Fibroblast of skin of left quadriceps (primary cell): ENCODE measurements at places on chromosomes 6 and 20.
A peak's percentile ranks its signal among the peaks of the same experiment; 100 is the strongest.

GRCh38 chr6:113856625-113857555 is at the start of gene MARCKS:
Gene MARCKS, plus strand, starts transcription at chr6:113857345. Its CDS starts 401 bp downstream, at chr6:113857746.
- DNase-seq: peak; percentile 89

DNA sequence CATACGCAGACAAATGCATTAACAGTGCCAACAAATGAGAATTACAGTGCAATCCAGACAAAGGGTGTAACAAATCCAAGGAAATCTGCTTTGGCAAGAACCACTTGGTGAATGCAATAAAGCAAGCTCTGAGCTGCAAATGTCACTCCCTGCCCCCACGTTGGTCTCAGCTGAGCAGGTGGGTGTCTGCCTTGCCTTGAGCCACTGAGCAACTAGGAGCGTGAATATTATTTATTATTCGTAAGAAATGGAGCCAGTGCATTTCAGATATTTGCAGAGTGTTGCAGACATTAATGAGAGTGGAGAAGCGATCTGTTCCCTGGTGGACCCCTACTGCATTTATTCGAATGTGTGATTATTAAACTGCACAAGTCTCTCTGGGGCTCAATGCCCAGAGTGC is 36.6 kb upstream of the F13A1 start:
- no peak for DNase-seq

DNA sequence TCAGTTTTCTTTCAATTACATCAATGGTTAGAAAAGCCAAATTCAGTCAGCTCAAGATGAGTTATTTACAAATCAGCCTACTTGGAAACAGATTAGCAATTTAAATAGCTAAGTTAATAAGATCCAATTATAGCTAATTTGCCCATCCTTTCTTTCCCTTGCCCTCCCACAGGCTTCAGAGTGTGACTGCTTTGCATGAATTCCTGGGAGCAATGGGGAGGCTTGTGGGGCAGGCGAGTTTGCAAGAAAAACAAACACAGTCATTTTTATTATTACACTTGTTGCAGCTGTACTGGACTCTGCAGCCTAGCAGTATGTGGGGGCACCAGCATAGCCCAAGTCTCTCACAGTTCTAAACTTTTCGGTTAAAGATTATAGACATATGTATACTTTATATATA is 219.0 kb downstream of the NKAIN2 start:
- DNase-seq: no peak

DNA sequence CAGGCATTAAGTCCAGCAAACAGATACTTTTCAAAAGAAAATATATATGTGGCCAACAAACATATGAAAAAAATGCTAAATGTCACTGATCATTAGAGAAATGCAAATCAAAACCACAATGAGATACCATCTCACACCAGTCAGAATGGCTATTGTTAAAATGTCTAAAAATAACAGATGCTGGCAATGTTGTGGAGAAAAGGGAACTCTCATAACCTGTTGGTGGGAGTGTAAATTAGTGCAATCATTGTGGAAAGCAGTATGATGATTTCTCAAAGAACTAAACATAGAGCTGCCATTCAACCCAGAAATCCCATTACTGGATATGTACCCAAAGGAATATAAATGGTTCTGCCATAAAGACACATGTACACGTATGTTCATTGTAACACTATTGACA is 20.6 kb downstream of the KCNQ5 start:
- DNase-seq: no peak

DNA sequence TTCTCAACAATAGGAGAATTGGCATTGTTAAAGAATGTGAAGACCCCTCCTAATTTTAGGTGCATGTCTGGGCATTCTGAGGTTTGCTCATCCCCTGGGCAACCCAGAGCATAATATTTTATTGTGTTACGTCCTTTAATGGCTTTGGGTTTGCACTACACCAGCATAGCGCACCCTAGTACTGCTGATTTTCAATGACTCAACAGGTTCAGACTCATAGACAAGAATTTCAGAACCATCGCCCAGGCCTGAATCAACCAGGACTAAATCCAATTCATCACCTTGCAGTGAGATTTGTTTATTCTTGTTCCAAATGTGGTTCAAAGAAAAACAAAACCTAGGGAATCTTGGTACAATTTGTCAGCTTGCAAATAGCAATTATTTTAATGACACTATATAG is 137.8 kb upstream of the PHACTR1 start:
- DNase-seq: no peak

- no peak for DNase-seq
These were observed 124.9 kb downstream of the LAMA2 start for GRCh38 chr6:129007701-129008373.

- DNase-seq: no peak
These were observed 550.3 kb downstream of the QKI start for GRCh38 chr6:163964789-163965188.

- no peak for DNase-seq
These were observed 79.3 kb downstream of the TBC1D7 start for GRCh38 chr6:13248994-13249393.

- DNase-seq: no peak
These were observed 24.2 kb downstream of the LRRC1 start for GRCh38 chr6:53818858-53819609.

DNA sequence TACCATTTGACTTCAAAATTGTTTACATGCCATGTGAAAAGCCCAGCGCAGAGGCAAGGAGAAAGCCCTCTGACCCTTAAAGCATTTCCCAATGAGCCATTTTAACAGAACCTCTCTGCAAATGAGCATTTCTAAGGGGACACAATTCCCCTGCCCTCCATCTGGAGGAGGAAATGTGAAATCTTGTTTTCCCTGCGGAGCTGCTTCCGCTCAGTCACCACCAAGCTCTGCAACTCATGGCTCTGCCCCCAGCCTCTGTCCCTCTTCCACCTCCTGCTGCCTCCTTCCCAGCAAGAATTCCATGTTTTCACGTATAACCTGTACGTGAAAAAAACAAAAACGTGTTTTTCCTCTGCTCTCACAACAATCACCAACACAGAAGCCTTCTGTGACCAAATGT is 12.3 kb downstream of the RIN2 start:
- no peak for DNase-seq

DNA sequence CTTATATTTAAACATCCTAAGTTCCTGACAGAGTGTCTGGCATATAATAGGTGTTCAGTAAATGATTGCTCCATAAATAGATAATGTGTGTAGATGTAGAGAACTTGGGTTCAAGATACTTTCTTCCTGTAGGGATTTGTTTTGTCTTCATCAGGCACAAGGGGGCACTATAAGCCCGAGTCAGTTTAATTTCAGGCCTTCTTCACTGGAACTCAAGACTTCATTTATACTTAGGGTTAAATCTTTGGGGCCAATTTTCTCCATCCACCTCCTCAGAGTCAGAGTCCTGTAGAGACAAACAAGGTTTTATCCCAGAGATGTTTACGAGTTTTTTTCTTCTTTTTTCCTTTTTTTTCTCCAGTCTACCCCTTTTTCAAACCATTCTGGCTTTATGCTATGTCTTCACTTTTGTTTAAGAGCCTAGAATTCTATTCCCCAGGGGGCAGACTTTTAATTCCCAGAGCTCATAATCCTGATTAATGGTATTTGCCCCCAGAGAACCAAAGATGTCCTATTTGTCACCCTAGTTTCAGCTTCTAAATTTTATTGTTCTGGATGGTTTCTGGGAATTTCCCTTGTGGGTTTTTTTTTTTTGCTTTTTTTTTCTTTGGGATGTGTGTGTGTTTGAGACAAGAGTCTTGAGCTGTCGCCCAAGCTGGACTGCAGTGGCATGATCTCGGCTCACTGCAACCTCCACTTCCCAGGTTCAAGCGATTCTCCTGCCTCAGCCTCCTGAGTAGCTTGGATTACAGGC is 88.4 kb downstream of the HFE start:
- no peak for DNase-seq

DNA sequence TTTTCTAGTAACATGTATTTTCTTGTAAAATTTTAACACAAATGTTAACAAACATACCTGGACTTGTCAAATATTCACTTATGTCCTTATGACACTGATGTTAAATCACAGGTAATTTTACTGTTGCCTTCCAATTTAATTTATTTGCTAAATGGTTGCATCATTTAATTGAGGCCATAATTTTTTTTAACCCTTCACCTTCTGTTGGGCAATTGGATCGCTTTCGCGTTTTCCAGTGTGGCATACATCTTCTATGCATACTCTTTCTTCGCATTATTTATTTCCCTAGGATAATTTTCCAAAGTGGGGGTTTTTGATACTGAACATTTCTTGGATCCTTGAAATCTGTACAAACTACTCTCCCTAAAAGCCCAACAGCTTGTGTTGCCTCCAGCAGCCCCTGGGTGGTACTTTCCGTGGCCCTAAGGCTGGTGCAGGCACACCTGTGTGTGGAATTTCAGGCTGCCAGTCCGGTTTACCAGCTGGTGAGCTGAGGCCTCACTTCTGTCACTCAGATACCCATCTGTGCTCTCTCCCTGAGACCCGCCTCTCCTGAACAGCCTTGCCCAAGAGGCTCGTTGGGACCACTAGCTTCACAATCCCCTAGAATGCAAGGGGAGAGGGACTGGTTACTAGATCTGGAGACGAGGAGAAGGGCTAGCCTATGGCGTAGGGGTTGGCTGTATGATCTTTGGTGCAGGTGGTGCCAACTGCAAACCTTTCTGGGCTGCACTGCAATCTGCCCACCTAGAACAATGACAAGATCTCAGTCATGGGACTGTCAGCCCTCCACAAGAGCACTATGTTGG is 11.2 kb upstream of the C20orf144 start:
- no peak for DNase-seq

DNA sequence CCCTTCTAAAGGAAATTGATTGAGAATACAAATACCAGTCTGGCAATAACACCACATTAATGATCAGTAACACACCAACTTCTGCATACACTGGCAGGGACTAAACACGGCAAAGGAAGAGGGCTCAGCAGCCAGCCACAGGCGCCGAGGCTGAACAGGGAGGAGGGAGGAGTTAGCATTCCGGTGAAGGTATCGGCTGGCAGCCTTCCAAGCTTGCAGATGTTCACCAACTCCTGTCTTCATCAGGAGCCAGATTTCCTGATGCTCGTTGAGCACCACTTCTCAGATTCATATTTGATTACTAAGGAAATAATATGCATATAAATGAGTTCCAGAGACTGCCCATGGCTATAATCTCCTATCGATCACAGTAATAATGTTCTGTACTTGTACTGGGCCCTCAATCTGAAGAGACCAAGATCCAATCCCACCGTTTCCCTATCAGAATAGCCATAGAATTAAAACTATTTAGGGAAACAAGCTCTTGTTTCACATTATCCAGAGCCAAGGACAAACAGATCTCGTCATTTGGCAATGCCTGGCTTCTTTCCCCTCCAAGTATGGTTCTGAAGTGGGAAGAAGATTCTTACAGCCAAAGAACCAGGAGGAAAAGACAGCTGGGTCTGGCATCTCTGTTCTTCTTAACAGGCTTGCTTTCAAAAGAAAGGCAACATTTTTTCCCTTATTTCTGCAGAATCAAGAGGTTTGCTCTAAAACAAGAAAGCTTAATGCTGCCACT is 42.2 kb downstream of the GFOD1 start:
- DNase-seq: peak; percentile 55

GRCh38 chr20:58097429-58097828 is 131.0 kb downstream of the ANKRD60 start:
- DNase-seq: no peak

- DNase-seq: no peak
These were observed 8.4 kb downstream of the SUN5 start for GRCh38 chr20:32995802-32996201.

DNA sequence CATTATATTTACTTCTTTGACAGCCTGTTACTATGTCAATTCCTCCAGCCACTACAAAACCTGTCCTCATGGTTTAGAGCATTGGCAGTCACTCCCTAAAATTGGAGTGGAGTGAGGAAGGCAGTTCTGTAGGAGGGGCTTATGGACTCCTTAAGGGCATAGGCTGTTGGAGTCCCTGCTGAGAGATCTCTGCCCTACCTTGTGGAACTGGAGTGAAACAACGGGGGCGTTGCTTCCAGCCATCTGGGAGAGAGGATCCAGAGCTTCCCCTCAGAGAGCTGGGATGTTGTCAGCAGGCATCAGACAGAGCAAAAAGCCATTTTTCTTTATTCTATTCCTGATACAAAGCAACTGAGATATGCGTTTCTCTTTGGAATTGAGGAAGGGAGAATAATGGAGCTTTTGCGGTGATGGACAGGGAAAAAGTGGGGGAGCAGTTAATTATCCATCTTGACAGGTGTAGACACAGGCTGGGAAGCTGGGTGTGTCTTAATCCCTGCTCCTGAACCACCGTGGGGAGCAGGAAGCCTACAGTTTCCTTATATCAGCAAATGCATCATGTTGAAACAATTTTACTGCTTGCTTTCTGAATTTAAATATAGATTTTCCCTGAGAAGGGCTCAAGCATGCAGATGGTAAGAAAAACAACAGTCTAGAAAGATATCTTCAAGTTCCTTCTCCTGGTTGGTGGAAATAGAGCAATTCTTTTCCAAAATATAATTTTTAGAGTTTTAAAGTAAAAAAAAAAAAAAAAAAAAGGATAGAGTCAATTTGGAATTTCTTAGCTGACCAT is 402.5 kb downstream of the PLCB1 start:
- no peak for DNase-seq

GRCh38 chr6:146532702-146533101 is 10.9 kb upstream of the RAB32 start:
- no peak for DNase-seq

DNA sequence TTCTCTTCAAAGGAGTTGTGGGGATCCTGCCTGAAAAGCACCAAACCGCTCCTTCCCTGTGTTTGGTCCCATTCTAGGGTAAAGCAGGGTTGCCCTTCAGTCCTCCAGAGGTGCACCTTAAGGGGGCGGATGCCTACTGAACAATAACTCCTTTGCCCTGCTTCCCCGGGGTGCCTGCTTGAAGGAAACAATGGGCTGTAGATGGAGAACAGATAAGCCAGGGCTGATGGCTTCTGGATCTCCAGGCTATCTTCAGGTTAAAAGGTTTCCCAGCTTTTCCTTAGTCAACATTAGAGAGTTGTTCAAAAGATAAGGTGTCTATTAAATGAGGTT is 5.4 kb upstream of the PRDM1 start:
- no peak for DNase-seq

GRCh38 chr6:44007818-44008621 is 119.2 kb downstream of the MRPL14 start:
- no peak for DNase-seq

DNA sequence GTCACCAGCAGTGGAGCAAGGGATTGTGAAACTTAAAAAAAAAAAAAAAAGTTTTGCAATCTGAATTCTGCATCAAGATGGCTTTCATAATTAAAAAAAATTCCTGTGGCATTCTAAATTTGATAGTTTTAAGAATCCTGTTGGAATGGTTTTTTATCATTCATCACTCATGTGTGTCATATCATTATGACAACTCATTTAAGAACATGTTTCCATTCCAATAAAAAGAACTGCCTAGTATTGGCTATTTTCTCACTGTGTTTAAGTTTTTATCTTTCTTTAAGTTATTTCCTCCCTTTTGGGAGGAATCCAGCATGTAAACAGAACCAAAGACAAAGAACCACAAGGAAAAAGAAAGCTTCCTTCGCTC is 26.2 kb upstream of the RHAG start:
- DNase-seq: no peak

GRCh38 chr6:101400326-101401135 is 7.0 kb downstream of the GRIK2 start:
- no peak for DNase-seq

DNA sequence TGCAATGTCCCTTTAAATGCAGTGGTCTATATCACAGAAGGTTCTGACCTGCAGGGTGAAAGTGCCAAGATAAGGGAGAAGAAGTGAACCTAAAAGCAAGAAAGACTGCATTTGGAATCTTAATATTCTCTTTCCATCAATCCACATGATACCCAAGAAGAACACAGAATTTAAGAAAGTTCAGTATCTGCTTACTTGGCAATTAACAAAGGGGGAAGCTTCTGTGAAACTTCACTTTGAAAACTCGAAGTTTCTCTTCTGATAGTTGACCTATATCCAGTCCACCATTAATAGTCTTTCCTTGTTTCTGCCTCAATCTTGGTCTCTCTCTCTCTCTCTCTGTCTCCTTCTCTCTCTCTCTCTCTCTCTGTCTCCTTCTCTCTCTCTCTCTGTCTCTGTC is 592.0 kb downstream of the UTRN start:
- DNase-seq: no peak
